H54 (cell line): ENCODE measurements at places on chromosomes 3 and 15.

GRCh38 chr3:13335059-13335458, 85.1 kb downstream of the NUP210 start:
- DNase-seq, result no peak

- DNase-seq, result no peak
Observed at GRCh38 chr3:34323517-34323916, 525.1 kb downstream of the PDCD6IP start.

- no peak for DNase-seq
Observed at GRCh38 chr3:72011485-72011884, 226.5 kb upstream of the PROK2 start.

- DNase-seq, result no peak
Observed at GRCh38 chr3:176376531-176376930, 820.8 kb downstream of the TBL1XR1 start.

DNA sequence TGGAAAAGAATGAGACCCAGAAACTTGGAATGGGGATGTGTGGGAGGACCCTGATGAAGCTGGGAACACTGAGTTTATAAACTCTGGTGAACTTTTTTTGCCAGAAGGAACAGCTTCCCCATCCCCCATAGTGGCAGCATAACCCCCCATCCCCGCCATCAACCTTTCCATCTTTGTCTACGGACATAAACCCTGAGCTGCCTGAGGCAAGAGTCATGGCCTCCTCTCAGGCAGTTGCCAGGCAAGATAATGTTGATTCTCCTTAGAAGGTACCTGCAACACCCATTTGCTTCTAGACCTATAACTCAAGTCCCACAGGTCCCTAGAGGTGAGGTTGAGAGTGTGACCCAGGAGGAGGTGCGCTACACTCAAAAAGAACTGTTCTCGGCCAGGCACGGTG, 11.5 kb downstream of the MAP4 start:
- DNase-seq, result no peak

- DNase-seq, result no peak
Observed at GRCh38 chr3:39428745-39429201, 22.3 kb downstream of the RPSA start.

DNA sequence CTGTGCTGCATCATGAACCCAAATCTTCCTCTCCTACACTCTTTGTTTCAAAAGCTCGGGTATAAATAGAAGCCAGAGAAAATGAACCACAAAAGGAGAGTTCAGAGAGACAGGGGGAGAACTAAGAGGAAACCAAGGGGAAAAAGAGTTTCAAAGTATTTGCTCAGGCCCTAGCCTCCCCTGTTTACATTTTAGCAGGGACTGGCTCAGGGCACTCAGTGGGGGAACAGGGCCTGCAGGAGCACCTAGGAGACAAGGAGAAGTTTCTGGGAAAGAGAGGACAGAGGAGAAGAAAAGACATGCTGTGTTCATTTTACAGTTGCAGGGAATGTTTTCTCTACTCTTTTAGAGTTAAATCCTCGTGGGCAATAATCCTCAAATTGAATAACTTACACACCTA, 8.5 kb upstream of the IL17RD start:
- DNase-seq, result no peak
